NCI-H1436 (cell line): ENCODE measurements at places on chromosomes 12 and 14.

GRCh38 chr12:131793243-131794022 lies 34.8 kb upstream of the MMP17 start:
- DNase-seq = no peak

- DNase-seq = no peak
Observed at GRCh38 chr12:89072294-89073026, 279.8 kb downstream of the DUSP6 start.

GRCh38 chr14:38217553-38217952 lies 9.8 kb downstream of the SSTR1 start:
- no peak for DNase-seq

DNA sequence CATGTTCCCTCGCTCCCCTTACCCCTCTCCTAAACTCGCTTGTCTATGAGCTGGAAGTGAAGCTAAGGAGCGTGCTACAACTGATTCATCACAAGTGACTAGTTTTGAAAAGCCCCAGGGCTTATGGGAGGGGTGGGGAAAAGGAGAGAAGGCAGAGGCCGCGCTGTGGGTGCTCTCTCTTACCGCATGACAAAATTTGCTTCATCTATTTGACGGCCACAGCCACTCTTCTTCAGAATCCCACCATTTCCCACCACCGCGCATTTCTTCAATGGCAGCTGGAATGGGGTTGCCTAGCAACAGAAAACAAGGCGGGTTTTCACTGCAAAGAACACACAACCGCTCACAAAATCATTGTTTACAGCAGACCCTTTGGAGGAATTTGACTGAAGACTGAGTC lies 79.4 kb downstream of the ST8SIA1 start:
- DNase-seq = no peak

DNA sequence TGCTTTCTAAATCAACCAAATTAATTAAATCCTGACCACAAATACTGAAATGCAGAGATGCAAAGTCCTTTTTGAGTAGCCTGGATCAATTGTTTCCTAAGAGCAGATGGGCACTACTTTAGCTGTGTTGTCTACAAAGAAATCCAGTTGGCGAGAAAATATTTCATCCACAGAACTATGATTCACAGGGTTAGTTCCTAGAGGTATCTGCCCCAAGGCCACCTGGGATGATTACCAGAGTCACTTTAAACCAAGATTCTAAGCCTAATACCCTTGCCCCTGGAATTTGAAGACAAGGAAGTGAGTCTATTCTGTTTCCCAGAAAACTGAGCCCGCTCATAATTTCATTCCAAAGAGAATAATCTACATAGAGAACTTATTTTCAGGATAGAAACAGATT lies 198.4 kb downstream of the PPM1H start:
- DNase-seq = no peak

DNA sequence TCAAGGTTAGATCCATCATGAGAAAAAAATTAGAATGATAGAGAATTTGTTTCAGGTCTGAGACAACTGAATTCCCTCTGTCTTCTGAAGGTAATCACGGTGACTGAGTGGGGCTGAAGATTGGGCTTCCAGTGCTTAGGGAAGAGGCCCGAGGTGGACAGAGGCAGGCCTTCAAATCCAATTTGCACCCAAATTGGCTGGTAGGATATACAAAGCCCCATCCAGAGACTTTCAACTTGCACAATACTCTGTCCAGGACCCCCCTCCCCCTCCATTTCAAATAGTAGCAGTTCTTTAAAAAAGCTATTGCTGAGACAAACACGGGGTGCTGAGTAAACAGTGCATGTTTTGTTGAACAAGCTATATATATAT lies 3.6 kb upstream of the FOXG1 start:
- no peak for DNase-seq

DNA sequence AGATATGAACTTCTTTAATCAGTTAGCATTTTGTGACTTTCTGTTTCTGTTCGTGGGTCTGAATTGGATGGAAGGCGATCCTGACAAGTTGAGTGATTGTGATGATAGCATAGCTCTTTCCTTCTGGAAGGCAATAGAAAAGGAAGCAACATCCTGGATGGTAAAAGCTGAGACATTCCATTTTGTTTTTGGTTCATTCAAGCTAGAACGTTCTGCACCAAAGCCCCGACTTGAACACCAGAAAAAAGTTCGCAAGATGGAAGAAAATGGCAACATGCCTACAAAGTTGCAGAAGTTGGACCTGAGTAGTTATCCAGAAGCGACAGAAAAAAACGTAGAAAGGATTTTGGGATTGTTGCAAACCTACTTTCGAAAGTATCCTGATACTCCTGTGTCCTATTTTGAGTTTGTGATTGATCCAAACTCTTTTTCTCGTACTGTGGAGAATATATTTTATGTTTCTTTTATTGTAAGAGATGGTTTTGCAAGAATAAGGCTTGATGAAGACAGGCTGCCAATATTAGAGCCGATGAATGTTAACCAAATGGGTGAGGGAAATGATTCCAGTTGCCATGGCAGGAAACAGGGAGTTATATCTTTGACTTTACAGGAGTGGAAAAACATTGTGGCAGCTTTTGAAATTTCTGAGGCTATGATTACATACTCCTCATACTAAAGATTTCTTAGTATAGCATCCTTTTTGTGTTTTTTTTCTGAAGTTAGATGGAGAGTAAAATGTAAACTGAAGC lies 896 bp downstream of the EID3 start:
- DNase-seq = no peak
